ENCODE measurements at places on chromosomes 1 and 21.

DNA sequence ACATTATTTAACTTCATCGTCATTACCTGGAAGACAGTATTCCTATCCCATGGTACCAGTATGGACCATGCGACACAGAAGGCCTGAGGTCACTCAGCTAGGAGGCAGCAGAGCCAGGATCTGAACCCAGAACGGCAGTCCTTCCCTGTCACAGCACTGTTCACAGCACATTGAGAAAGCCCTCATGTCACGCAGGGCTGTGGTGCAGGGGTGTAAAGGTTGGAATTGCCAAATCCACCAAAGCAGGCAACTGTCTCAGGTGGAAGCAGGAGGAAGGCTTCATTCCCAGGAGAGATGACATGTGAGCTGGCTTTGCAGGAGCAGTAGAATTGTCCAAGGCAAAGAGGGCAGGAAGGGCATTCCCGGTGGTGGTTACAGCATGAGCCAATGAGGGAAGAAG, 9.9 kb upstream of the TTC22 start:
- no peak for DNase-seq

- DNase-seq, result no peak
Observed at GRCh38 chr1:147526501-147526900, 14.8 kb upstream of the BCL9 start.

DNA sequence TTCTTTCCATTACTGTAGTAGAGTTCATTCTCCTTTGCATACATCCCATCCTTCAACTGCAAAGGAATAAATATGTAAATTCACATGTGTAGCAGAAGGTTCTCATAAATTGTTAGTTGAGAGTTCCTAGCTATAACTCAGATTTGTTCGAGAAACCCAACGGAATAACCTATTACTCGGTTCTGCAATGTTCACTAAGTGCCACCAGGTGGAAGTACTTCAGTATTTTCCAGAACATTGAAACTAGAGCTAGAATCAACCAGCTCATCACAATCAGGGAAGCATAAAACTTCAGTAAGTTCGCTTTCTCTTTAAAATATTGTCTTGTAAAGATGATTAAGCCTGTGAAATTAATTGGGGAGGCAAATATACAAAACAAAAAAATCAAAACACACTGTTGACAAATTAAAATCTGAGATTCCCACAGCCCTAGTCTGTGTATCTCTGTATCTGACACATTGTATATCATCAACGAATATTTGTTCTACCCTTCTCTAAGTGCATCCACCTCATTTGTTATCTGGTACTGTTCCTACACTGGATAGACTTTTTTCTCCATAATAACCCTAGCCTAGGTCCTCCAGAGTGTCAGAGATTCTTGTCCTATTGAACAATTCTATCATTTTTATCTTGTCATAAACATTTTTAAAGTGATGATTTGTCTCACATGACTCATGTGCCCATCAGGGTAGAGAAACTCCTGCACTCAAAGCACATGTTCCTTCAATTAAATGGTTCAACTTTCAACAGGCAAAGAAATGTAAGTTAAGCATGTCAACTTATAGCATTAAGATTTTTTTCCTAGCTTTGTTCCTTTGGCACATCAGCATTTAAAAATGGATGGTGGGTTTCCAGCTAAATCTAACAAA, 31.9 kb downstream of the MROH9 start:
- peak; percentile 11 for DNase-seq

DNA sequence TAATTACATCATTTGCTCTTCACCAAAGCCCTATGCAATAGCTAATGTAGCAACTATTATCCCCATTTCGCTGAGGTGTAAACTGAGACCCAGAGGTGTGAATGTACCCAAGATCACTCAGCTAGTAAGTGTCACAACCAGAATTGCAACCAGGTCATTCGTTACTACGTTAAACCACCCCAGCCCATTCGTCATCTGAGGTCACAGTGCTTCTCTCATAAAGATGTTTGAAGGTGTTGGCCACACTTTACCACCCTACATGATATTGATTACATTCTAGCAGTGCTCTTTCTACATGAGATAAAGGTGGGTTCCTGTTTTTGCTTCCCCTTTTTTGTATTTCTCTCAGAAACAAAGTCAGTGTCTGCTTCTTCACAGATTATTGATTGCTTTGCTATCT, 195.3 kb downstream of the ZBTB18 start:
- DNase-seq, result no peak

DNA sequence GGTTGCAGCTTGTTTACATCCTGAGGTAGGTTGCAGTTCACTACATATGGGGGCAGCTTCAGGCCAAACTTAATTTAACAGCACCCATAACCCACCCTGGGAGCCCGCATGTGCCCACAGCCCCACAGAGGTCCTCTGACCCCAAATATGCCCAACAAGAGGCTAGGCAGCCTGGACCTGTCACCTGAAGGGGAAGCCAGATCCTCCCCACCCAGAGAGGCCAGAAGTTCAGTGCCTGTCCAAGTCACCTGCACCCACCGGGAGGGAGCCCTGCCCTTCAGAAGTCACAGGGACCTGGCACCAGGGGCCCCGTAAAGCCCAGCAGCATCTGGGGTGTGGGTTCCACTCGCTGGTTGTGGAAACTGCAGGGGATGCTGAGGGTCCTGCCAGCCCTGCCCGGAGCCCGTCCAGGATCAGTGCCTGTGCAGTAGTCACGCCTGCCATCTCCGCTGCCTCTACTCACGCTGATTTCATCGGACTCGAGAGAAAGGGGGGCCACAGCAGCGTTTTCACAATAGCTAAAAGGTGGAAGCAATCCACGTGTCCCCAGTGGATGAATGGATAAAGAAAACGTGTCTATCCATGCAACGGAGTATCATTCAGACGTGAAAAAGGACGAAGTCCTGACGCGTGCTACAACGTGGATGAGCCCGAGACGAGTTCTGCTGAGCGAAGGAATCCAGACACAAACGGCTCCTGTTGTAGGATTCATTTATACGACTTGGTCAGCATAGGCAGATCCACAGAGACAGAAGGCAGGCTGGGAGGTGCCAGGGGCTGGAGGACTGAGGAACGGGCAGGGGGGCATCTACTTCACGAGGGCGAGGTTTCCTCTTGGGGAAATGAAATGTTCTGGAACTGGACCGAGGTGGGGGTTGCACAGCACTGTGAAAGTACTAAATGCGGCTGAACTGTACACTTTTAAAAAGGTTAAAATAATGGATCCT, 33.9 kb upstream of the COL6A2 start:
- no peak for DNase-seq

Data from Caki2 (cell line).